Motor neuron (in vitro differentiated cells): ENCODE measurements at places on chromosomes 5 and 9. TPM values are rescaled to one million over a fixed set of nuclear protein-coding genes. Genes with fewer than 3 reads are reported as not detected.
A peak's percentile ranks its signal among the peaks of the same experiment; 100 is the strongest.

GRCh38 chr5:32842813-32843530, 131.9 kb downstream of the NPR3 start:
- ATAC-seq, result no peak

The PCDHAC2 gene
- total RNA-seq, result 0.14 and 0.19 TPM in 2 replicates

The TICAM2 gene
- 0.39 and 2.4 TPM in 2 replicates for total RNA-seq

- ATAC-seq, result no peak
Observed at GRCh38 chr5:14726066-14726838, 61.7 kb downstream of the OTULIN start.

The DROSHA gene
- 96.1 and 106 TPM in 2 replicates for total RNA-seq

The FAM153A gene
- total RNA-seq, result 0.56 and 0.59 TPM in 2 replicates

- ATAC-seq, result no peak
Observed at GRCh38 chr5:157732596-157733262, 1.5 kb downstream of the THG1L start.

The MARCHF11 gene
- total RNA-seq, result not detected in 2 replicates

DNA sequence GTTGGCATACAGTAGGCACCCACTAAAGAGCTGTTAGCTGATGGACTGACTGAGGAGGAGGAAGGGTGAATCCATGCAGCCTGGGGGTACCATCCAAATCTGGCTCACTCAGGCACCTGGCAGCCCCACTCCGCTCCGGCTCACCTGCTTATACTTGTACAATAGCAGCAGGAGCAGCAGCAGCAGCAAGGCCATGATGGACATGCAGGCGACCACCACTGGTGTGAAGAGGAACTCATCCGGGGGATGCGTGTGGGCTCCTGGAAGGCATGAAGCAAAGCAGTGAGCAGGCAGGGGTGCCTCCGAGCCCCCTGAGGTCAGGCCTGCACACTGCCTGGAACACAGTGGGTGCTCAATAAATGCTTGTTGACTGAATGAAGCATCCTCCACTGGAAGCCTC, 18.3 kb downstream of the CSF1R start:
- ATAC-seq, result no peak

GRCh38 chr9:90702441-90702955, 59.9 kb upstream of the DIRAS2 start:
- ATAC-seq, result peak; percentile 73

- no peak for ATAC-seq
Observed at GRCh38 chr5:127609957-127610356, 38.9 kb upstream of the CTXN3 start.

The FBN2 gene
- total RNA-seq, result 16.5 and 21.0 TPM in 2 replicates

GRCh38 chr5:111518777-111519176, 6.4 kb upstream of the STARD4 start:
- no peak for ATAC-seq

GRCh38 chr9:131622523-131622922, 77.2 kb downstream of the PRRT1B start:
- no peak for ATAC-seq

The C9 gene
- not detected in 2 replicates for total RNA-seq

DNA sequence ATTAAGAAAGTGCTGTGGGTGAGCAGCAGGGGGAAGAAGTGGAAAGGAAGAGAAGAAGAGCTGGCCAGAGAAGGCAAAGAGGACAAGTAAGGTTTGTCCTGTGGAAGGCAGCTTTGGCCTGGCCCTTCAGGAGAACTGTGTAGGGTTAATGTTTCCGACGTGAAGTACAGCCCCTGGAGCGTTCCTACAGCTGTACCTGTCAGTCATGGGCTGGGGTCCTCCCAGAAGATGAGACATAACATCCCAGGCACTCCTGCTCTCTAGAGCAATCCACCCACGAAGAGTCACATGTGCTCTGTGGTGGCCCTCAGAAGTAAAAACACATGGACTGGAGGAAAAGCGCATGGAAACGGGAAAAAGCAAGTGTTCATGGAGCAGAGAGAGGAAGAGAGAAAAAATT, 237.4 kb downstream of the CAAP1 start:
- no peak for ATAC-seq

GRCh38 chr9:110444911-110445310, 107.2 kb upstream of the TXNDC8 start:
- no peak for ATAC-seq

DNA sequence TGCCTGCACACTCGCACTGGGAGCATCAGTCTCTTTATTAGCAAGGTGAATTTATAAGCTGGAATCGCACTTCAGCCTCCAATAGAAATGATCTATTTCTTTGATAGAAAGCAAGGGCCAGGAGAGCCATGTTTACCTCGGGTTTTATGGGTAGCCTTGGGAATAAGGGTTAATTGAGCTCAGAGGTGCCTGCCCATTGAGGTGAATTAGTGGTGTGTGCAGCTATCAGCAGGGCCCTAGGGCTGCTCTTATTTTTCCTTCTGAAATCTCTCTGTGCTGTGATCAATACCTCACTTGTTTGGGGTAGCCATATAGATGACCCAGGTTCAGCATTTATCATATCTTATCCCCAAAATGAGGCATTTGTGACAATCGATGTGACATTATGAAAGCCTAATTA, 297.8 kb downstream of the EBF1 start:
- no peak for ATAC-seq

GRCh38 chr9:93964685-93965084, 9.5 kb upstream of the BARX1 start:
- ATAC-seq, result no peak

DNA sequence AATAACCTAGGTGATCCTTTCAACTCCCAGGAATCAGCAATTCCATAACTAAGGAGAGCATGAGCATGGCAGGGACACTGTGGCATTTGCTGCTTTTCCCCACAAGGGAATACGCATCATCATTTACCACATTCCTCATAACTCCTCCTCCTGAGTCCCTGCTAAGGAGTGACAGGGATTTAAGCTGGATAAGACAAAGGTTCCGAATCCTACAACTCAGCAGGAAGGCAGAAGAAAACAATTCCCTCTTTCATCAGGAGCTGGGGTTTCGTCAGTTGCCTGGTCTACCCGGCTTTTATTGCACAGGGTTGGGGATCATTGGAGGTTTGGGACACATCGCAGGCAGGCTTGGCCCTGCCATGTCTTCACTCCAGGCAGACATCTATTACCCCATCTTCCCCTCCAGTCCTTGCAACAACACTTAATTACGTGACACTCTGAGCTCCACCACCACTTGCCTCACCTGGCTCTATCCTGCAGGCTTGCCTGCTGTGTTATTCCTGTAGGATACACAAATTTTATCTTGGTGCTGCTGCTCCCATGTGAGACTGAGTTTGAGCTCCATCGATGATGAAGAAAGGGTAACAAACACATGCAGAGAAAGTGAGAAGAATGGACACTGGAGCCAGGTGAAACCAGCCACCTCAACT, 563.0 kb upstream of the KLF4 start:
- ATAC-seq, result no peak

DNA sequence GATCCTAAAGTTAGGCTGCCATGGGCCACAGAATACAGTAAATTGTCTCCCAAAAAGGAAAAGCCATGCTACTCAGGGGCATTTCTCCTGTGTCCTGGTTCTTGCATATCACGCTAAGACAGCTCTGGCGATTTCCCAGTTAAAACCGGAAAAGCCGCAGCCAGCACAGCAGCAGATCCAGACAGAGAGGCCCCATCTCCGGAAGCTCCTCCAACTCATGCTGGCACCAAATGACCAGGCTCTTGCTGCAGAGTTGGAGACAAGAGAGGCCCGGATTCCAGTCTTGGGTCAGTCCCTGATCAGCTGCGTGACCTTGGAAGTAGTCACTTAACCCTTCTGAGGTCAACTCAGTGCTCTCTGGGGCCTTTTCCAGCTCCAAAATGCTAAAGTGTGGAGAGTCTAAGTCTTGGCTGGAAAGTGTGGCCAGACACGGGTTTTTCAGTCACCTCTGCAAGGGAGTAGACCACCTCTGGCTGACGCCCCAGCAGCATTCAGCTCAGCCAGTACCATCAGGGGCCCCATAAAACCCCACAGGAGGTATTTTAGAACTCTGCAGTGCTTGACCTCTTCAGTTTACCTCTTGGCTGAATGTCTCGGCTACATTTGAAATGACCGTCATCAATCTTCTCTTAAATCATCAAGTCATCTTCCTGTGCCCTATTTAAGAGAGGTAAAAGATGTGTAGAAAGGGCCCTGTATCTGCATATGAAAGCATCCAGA, 16.2 kb downstream of the GDNF start:
- ATAC-seq, result no peak

- no peak for ATAC-seq
Observed at GRCh38 chr5:61697809-61698558, 365.9 kb downstream of the ZSWIM6 start.

- no peak for ATAC-seq
Observed at GRCh38 chr9:75452512-75452911, 364.2 kb downstream of the OSTF1 start.

- no peak for ATAC-seq
Observed at GRCh38 chr9:21551401-21551800, 69.3 kb upstream of the IFNE start.

The AMBP gene
- total RNA-seq, result 0.79 and 0.84 TPM in 2 replicates

DNA sequence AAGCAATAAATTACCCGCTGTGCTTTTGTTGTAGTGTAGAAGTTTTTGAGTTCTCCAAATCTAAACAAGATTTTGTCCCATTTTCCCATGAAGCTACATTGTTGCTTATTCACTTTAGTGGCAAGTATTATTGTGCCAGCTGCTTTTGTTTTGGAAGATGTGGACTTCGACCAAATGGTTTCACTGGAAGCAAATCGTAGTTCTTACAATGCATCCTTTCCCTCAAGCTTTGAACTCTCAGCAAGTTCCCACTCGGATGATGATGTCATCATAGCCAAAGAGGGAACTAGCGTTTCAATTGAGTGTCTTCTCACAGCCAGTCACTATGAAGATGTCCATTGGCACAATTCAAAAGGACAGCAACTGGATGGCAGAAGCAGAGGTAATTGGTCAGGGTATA, 10.9 kb downstream of the MFAP3 start:
- ATAC-seq, result no peak

- ATAC-seq, result no peak
Observed at GRCh38 chr5:72271702-72272101, 48.3 kb downstream of the MRPS27 start.

DNA sequence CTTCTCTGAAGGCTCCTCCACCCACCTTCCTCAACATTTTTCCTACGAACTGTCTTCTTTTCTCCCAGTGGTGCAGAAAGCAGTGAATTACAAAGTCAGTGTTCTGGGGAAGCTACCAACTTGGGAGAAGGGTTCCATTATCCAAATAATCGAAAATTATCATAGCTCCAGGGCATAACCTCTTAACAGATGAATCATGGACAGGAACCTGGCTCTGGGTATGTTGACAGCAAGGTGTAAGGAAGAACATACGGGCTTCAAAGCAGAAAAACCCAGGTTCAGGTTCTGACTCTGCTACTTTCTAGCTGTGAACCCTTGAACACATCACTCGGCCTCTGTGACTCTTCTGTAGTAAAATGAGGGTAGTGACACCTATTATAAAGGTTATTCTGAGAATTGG, 351.3 kb downstream of the ENC1 start:
- ATAC-seq, result no peak

DNA sequence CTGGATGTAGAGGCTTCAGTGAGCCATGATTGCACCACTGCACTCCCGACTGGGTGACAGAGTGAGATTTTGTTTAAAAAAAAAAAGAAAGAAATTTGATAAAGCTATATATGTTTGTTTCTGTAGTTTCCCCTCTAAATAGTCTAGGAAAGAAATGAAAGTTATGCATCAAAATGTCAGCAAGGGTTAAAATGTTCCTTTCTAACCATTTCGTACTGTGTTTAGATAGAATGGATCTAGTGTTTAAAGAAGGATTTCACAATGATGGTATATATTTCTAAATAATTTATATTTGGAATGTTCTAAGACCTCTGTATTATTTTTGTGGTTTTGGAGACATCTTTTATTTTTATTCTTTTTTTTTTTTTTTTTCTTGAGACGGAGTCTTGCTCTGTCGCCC, 22.7 kb downstream of the TEK start:
- no peak for ATAC-seq

DNA sequence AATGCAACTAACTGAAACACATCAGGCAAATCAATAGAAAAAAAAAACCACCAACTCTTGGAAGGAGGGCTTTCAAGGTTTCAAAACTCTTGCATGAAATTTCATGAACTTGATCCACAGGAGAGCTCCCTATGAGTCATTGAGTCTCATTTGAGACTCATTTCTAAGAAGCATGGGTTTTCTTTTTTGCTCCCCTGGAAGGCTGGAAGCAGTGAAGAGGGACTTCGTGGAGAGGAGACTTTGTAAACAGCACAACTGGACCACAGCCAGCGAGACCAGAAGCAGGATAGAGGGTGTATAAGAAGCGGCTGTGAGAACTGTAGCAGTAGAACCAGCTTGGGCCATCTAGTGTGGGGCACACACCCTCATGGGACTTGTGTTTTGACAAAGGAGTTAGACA, 41.2 kb upstream of the RAPGEF1 start:
- no peak for ATAC-seq

DNA sequence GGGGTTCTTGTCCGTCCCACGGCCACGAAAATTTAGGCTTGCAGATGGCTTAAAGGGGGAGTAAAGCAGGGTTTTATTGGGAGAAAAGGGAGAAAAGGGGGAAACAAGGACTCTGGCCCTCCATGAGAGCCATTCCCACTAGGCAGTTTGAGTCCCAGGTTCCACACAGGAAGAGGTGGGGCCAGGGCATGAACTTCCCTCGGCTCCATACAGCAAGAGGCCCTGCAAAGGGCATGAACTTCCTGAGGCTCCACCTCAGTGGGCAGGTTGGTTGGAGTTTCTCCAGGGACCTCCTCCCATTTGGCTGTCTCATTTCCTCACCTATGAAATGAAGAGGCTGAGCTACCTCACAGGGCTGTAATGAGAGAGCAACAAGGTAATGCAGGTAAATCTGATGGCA, 229.7 kb downstream of the MAT2B start:
- ATAC-seq, result no peak

GRCh38 chr5:111863801-111864200, 106.8 kb upstream of the NREP start:
- no peak for ATAC-seq

DNA sequence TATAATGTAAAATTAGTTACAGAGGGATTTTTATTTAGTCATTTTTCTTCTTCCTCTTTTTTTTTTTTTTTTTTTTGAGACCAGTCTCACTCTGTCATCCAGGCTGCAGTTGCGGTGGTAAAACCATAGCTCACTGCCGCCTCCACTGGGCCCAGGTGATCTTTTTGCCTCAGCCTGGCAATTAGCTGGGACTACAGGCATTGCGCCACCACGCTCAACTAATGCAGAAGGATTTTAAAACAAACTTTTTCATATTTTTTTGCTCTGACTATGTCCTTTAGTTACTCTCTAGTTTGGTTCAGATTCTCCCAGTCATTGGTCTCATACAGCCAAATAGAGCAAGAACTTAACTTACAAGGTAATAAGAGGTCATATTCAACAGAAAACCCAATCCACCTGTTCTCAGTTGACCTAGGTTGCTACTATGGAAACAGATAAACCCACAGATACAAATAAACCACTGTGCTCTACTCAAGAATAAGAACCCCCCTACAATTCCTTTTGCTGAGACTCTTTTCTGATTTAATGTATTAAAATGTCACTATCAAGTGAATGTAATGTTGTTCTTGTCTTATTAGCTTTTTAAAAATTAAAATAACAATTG, 50.1 kb upstream of the TTC39B start:
- ATAC-seq, result no peak

GRCh38 chr5:170388818-170389549, at the start of gene KCNMB1:
Gene KCNMB1 (minus strand): TSS chr5:170389367. CDS start chr5:170385447, 3,920 bp downstream.
- no peak for ATAC-seq

The SPATA31A3 gene
- 0.05 and 0.13 TPM in 2 replicates for total RNA-seq

The PLPP1 gene
- total RNA-seq, result 14.7 and 20.0 TPM in 2 replicates
